ENCODE measurements at places on chromosomes 12 and 14.
A peak's percentile ranks its signal among the peaks of the same experiment; 100 is the strongest.

GRCh38 chr12:53981634-53982565 is 3.0 kb upstream of the HOXC10 start:
- no peak for DNase-seq

- no peak for DNase-seq
Measured at GRCh38 chr12:103799504-103799856, 41.6 kb downstream of the NT5DC3 start.

- DNase-seq, result no peak
Measured at GRCh38 chr12:2288471-2288870, 235.7 kb downstream of the CACNA1C start.

DNA sequence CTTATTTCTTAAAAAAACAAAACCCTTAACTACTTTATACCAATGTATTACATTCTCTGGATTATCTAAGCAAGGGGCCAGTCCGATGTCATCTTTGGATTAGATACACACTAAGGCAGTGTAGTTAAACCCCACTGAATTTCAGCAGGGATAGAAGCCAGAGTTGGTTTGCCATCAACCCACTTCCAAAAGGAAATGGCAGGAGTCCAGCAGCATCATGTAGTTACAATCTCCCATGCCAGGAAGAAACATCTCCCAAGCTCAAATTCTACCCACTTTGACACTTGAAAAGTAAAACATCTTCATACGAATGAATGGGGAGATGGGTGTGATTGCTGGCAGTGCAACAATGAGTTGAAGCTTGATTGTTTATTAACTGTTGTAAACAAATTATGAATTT is 203.5 kb upstream of the PLXNC1 start:
- no peak for DNase-seq

- no peak for DNase-seq
Measured at GRCh38 chr14:105368426-105368825, 29.9 kb upstream of the TEX22 start.

DNA sequence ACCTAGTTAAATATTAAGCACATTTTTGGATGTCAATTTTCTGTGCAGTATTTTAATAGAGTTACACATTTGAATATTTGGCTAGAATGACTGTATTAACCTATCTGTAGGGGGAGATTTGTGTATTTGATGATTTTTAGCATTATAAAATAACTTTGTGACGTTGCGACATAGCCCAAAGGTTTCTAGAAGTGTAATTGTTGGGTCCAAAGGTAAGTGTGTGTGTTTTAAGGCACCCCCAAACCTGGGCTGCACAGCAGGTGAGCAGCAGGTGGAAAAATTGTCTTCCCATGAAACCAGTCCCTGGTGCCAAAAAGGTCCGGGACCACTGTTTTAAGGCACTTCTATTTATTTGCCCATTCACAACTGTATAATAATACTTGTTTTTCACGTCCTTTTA is 3.3 kb downstream of the CCT2 start:
- DNase-seq, result no peak

- DNase-seq, result peak; percentile 12
Measured at GRCh38 chr12:50110762-50111351, 1.2 kb upstream of the COX14 start.

DNA sequence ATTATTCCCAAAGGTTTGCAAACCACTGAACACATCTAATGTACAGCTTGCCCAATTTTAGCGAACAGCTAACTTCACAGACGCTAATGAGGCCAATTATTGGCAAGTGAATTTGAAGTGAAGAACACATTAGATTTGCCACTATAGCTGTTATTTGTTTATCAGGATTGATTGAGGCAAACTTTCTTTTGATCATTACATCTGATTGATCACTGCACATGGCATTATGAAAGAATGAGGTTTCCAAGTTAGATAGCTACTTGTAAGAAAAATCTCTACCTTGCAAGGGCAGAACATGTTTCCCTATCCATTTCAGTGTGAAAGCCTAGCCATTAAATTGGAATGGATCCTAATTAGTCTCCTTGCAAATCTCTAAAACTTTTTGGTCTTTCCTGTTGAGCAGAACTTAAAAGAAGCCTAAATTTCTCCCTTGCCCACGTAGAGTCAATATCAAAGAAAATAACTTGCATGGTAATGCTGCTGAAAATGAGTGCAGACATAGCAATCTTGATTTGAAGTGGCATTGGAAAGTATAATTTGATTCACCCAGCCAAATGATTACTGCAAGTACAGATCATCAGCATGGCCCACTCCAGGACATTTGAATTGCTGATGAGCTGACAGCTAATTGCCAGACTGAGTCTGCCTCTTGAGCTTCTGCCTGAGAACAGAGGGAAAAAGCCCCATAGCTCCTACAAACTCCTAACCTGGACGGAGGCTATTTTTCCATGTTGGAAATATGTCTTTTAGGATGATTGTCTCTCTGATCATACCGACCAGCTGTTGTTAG is 98.6 kb downstream of the TPH2 start:
- no peak for DNase-seq

- no peak for DNase-seq
Measured at GRCh38 chr12:67722296-67722695, 73.8 kb downstream of the DYRK2 start.

GRCh38 chr12:98591209-98591608 is 2.3 kb upstream of the SLC25A3 start:
- no peak for DNase-seq

DNA sequence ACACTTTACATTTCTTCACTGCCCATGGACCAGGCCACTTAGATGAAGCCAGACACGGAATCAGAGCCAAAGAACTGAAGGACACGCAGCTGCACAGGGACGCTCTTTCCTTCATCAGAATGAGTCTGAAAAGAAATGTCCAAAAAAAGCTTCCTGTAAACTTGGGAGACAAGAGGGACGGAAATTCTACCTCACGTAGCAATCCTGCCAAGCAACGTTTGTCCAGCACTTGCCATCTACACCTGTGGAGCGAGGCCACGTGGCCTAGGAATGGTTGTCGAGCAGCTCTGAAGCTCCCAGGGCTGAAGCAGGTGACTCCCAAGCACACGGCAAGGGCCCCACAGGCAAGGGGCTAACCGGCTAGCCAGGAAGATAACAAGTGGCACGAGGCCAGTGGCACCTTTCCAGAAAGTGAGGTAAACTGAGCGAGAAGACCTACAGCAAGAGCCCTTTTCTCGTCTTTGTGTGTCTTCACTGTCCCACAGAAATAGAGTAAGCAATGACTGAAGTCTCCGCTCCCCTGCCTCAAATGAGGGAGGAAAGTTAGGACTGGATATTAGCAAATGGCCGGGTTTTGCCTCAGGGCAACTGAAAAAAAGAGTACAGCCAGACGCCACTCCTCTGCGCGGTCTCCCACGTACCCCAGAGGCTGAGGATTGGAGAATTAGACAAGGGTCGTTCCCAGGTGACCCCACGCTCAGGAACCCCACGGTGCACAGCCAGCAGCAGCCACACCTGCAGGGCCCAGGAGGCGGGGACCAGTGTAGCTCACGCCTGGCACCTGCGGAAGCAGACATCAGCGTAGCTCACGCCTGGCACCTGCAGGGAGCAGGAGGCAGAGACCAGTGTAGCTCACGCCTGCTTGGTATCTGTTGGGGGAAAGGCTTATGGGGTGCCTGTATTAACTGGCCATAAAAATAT is 7.7 kb downstream of the ZNF605 start:
- DNase-seq, result no peak

DNA sequence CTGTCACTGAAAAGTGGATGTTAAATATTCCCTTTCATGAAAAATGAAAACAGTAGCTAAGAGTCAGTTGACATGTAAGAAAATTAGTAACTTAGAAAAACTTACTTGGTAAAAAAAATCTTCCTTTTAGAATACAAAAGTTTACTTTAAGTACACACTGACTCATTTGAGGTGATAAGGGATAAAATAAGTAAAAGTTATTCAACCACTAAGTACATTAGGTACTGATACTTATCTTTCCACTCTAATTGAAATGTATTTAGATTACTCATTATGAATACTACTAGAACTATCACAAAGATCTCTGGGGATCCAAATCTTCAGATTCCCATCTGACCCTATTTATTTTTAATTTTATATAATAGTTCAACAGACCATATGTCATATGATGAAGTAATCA is 12.2 kb downstream of the SYCP3 start:
- peak; percentile 22 for DNase-seq

GRCh38 chr12:6635856-6636531 is at the start of gene LPAR5:
Gene LPAR5, minus strand, starts transcription at chr12:6635959. Its CDS starts 14,711 bp downstream, at chr12:6621248.
- no peak for DNase-seq

- DNase-seq, result no peak
Measured at GRCh38 chr12:121537814-121538698, 42.8 kb downstream of the KDM2B start.

- DNase-seq, result peak; percentile 42
Measured at GRCh38 chr14:91281346-91281745, 36.8 kb upstream of the GPR68 start.

GRCh38 chr12:29863665-29864064 is 79.9 kb upstream of the TMTC1 start:
- no peak for DNase-seq

- DNase-seq, result peak; percentile 98
Measured at GRCh38 chr12:118052324-118053070, 8.5 kb downstream of the WSB2 start.

- DNase-seq, result no peak
Measured at GRCh38 chr12:128976120-128976738, 123.0 kb downstream of the GLT1D1 start.

Data from fibroblast of lung (primary cell).